ENCODE measurements at places on chromosomes 3 and 15. TPM values are rescaled to one million over a fixed set of nuclear protein-coding genes. Genes with fewer than 3 reads are reported as not detected.

DNA sequence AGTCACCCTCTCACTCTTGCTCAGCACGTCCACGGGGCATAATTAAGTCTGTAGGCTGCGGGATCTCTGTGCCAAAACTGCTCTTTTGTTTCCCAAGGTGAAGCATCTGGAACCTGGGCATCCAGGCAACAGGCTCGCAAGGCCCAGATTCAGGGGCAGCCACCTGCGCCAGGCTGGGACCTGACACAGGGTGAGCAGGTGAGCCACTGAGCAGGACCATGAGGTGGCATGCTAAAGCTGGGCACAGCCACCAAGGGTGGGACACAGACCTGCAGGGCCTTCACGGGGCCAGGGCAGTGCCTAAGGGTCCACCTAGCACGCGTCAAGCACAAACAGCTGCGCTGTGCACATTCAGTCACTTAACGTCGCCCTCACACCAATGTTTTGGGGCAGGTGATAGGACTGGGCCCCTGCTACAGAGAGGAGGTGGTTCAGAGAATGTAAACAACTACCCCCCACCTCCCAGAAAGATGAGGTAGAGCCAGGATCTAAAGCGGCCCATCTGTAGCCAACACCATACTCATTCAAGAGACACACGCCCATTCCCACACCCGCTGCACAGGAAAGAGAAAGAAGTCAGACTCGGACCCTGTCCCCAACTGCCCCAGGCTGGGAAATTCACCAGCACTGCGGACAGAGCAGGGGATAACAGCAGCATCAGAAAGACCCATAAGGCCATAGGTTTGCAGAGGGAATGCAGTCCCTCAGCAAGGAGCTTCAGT, 16.3 kb downstream of the XXYLT1 start:
- H3K27me3 ChIP-seq: no peaks in the 10 kb centered on the region
- no peaks in the 10 kb centered on the region for H3K36me3 ChIP-seq
- no peak overlapping the region for H3K27ac ChIP-seq
- DNase-seq: no peak
- no peak overlapping the region for H3K4me3 ChIP-seq

DNA sequence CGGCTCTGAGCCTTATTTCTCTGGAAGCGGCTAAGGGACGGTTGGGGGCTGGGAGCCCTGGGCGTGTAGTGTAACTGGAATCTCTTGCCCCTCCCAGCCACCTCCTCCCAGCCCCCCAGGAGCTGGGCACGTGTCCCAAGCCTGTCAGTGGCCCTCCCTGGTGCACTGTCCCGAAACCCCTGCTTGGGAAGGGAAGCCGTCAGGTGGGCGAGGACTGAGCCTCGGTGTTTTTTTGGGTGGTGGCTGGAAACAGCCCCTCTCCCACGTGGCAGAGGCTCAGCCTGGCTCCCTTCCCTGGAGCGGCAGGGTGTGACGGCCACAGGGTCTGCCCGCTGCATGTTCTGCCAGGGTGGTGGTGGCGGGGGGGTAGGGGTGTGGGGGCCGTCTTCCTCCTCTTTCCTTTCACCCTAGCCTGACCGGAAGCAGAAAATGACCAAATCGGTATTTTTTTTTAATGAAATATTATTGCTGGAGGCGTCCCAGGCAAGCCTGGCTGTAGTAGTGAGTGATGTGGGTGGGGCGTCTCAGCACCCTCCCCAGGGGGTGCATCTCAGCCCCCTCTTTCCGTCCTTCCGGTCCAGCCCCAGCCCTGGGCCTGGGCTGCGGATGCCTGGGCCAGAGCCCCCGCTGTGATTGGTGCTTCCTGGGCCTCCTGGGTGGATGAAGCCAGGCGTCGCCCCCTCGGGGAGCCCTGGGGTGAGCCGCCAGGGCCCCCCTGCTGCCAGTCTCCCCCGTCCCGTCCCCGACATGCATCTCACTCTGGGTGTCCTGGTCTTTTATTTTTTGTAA, 58.8 kb upstream of the GOLGA8A start:
- H3K4me1 ChIP-seq: no peaks in the 10 kb centered on the region
- H3K4me3 ChIP-seq: no peak overlapping the region
- H3K27me3 ChIP-seq: peaks cover 59% of the 10 kb centered on the region
- H3K27ac ChIP-seq: no peak overlapping the region

GRCh38 chr3:141439589-141439988, 47.2 kb upstream of the RASA2 start:
- peaks cover 13% of the 10 kb centered on the region for H3K4me1 ChIP-seq
- peaks cover 22% of the 10 kb centered on the region for H3K36me3 ChIP-seq
- no peaks in the 10 kb centered on the region for H3K27me3 ChIP-seq
- no peak overlapping the region for H3K4me3 ChIP-seq
- no peak overlapping the region for H3K27ac ChIP-seq

- H3K4me3 ChIP-seq: no peak overlapping the region
- DNase-seq: no peak
- H3K27me3 ChIP-seq: no peaks in the 10 kb centered on the region
These were observed 27.8 kb downstream of the ACSBG1 start for GRCh38 chr15:78206326-78207109.

- H3K4me3 ChIP-seq: no peak overlapping the region
- peak; percentile 38 for DNase-seq
- H3K27me3 ChIP-seq: no peaks in the 10 kb centered on the region
These were observed 12.4 kb downstream of the KLF13 start for GRCh38 chr15:31338879-31339557.

DNA sequence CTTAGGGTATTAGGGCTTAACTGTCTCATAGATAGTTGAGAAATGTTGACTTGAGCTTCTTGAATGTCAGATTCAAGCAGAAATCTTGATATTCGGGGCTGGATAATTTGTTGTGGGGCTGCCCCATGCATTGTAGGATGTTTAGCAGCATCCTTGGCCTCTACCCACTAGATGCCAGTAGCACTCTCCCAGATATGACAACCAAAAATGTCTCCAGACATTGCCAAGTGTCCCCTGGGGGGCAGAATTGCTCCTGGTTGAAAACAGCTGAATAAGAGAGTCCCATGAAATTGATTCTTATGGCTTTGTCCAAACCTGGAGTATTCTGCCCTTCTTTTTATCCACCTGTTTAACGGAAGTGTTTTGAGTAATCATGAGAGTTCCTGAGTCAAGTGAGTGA, 15.9 kb upstream of the LCMT2 start:
- no peaks in the 10 kb centered on the region for H3K27me3 ChIP-seq
- no peak for DNase-seq
- no peak overlapping the region for H3K4me3 ChIP-seq
- H3K27ac ChIP-seq: no peak overlapping the region

GRCh38 chr15:98735895-98736617, 87.7 kb downstream of the IGF1R start:
- peak; percentile 31 for DNase-seq
- peaks cover 11% of the 10 kb centered on the region for H3K4me1 ChIP-seq
- H3K4me3 ChIP-seq: no peak overlapping the region

- H3K4me3 ChIP-seq: no peak overlapping the region
- no peaks in the 10 kb centered on the region for H3K27me3 ChIP-seq
- H3K27ac ChIP-seq: no peak overlapping the region
- DNase-seq: peak; percentile 85
These were observed 31.0 kb downstream of the IDH2 start for GRCh38 chr15:90071220-90071807.

- no peaks in the 10 kb centered on the region for H3K36me3 ChIP-seq
- no peak overlapping the region for H3K27ac ChIP-seq
- H3K27me3 ChIP-seq: no peaks in the 10 kb centered on the region
- H3K4me3 ChIP-seq: peak overlapping the region; percentile 8
- peak; percentile 53 for DNase-seq
- H3K4me1 ChIP-seq: peaks cover 20% of the 10 kb centered on the region
These were observed 4.8 kb upstream of the TCF12 start for GRCh38 chr15:56913670-56914069.

GRCh38 chr3:59514865-59515482, 465.1 kb upstream of the CFAP20DC start:
- H3K36me3 ChIP-seq: no peaks in the 10 kb centered on the region
- no peak for DNase-seq
- no peak overlapping the region for H3K27ac ChIP-seq
- no peaks in the 10 kb centered on the region for H3K4me1 ChIP-seq
- H3K4me3 ChIP-seq: no peak overlapping the region
- no peaks in the 10 kb centered on the region for H3K27me3 ChIP-seq

GRCh38 chr3:149571381-149571780, 86.4 kb downstream of the WWTR1 start:
- H3K4me3 ChIP-seq: no peak overlapping the region
- H3K4me1 ChIP-seq: peaks cover 65% of the 10 kb centered on the region
- no peak overlapping the region for H3K27ac ChIP-seq
- H3K27me3 ChIP-seq: no peaks in the 10 kb centered on the region
- no peak for DNase-seq

DNA sequence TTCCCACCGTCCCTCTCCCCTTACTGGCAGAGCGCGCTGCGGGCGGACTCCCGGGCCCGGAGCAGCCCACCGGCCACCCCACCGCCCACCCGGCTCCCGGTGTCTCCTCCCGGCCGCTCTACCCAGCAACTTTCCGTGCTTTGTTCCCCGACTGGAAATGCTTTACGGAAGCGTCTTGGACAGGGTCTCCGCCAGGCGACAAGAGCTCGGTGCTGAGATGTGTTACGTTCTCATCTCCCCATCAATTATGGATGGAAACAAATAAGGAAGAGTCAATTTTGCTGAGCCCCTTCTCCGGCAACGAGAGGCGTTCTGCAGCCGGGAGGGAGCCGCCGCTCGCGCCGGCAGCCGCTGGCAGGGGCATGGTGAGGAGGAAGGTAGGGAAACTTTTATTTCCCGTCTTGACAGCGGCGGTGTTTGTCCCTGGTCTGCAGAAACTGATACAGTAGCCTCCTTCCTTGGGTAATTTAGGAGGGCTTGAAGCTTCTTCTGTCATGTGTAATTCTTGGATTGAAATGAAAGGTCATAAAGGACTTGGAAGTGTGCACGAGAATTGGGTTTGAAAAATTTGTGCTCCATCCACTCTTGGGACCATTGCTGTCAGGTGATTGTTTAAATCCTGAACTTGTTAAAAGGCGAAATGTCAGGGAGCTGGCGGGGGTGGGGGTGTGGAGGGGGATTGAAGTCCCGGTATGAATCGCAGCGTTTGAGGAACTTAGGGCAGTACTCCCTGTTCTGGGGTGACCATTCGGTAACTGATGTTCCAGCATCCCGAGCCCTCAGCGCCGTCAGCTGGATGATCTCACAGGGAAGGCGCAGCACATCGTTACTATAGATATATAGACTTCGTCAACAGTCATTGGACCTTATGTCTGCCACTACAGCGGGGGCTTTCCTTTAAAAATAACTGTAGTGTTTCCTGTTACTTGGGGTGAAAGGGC, 1.5 kb downstream of the SEMA6D start:
- DNase-seq: peak; percentile 62
- no peaks in the 10 kb centered on the region for H3K36me3 ChIP-seq
- peak overlapping the region; percentile 64 for H3K4me3 ChIP-seq
- no peaks in the 10 kb centered on the region for H3K27me3 ChIP-seq

DNA sequence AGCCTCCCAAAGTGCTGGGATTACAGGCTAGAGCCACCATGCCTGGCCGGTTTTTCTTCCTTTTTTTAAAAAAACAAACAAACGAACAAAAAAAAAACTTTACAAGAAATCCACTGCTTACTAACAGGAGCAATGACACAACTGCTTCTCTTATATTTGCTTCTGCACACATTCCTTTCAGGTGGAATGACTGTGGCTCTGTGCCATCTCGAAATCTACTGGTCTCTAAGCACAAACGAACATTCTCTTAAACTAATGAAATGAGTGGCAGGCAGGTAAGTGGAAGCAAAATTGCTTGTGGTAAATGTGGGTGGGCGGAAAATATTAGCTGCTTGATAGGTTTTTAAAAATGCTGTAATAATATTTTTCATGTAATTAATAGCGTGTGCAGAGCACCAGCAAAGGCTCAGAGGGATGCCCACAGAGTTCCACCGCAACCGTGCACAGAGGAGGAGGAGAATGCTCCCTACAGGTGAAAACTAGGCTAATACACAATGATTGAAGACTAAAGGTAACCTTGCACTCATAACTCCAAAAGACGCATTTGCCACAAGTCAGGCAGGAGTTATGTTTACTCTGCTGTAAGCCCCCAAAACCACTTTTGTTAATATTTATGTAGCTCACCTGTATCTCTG, 77.4 kb downstream of the LSAMP start:
- DNase-seq: no peak
- H3K36me3 ChIP-seq: no peaks in the 10 kb centered on the region
- no peak overlapping the region for H3K27ac ChIP-seq
- H3K27me3 ChIP-seq: no peaks in the 10 kb centered on the region
- no peaks in the 10 kb centered on the region for H3K4me1 ChIP-seq

Gene SYNM
- polyA plus RNA-seq: 3.7 TPM

Gene SUSD5
- polyA plus RNA-seq: 7.7 TPM

Gene SPESP1
- 2.0 TPM for polyA plus RNA-seq

Gene CFAP44
- polyA plus RNA-seq: 1.3 TPM

Gene TBC1D23
- polyA plus RNA-seq: 6.9 TPM

Gene NPAP1
- polyA plus RNA-seq: not detected

Gene GOLGA8S
- polyA plus RNA-seq: 0.04 TPM

Gene CCDC13
- polyA plus RNA-seq: 0.36 TPM

Gene EPHB1
- polyA plus RNA-seq: 1.4 TPM

Gene FSIP1
- 0.23 TPM for polyA plus RNA-seq

Gene ECE2
- polyA plus RNA-seq: not detected

Data from endothelial cell of umbilical vein (primary cell).